LNCaP clone FGC (cell line): ENCODE measurements at places on chromosomes 13 and 19.

- no peak for DNase-seq
Measured at GRCh38 chr19:3531716-3532115, 7.3 kb upstream of the TEKTIP1 start.

DNA sequence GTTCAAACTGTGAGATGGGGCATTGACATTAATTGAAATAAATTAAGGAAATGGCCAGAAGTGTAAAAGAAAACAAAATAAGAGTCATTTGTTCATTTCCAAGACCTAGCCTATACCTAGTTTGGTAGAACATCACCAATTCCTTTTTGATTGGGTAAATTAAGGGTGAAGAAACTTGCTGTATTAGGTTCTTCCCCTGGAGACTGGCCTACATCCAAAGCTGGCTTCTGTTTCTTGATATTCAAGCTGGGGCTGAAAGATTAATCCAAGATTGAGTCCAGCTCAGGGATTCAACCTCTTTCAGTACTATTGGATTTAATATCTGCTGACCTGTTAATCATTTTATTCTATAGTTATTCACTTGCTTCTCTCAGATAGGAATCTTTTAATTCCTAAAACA, 183.2 kb downstream of the GPC6 start:
- no peak for DNase-seq

DNA sequence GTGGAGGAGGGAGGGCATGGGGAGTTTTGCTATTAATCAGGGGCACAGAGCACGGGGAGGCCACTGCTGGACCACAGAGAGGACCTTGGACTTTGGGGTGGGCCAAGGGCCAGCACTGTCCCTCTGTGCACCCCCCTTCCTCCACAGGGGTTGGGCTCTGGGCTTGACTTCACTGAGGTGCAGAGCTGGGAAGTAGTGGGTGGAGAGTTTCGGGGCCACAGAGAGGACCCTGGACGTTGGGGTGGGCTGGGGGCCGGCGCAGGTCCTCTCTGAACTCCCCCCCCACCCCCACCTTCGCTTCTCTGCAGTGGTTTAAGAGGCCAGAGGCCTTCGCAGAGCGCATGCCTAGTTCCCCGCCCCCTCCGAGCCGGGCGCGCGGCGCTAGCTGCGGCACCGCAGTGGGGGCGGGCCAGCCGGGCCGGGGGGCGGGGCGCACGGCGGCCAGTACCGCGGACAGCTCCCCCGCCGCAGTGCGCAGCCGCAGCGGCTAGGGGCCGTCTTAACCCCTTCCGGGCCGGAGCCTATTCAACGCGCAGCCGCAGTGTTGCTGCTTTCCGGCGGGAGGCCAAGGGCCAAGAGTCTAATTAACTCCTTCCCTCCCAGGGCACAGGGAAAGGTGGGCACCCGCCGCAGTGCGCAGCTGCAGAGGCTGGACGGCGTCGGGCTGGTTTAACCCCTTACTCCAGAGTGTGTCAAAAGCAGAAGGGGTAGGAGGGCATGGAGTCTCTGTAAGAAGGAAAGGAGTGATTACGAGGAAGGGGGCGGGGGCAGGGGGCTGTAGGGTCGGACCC, 3.7 kb downstream of the KCNC3 start:
- no peak for DNase-seq

- DNase-seq, result no peak
Measured at GRCh38 chr13:89514534-89515312, 1832.8 kb upstream of the MIR17HG start.

DNA sequence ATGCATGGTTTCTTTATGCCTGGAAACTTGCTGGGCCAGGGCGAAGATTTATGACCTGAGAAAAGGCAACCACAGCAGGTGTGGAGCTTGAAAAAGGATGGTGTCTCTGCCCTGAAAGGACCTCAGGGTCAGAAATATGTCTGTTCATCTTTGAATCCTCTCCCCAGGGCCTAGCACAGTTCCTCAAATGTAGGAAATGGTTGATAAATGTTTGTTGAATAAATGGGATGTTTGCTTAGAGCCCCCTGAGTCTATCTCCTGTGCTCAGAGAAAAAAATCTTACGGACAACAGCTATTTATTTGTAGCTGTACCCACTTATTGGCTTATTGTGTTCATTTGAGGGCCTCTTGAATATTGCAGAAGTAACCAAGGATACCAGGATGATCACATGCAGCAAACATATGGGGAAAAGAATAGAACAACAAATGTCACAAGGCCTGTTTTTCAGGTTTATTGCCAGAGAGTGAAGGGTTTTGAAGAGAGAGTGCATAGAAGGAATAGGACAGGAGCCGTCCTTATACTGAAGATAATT, 114.5 kb downstream of the KLF5 start:
- no peak for DNase-seq

GRCh38 chr19:35328851-35329285, at the start of gene CD22:
CD22 (plus strand) TSS chr19:35329187; CDS start chr19:35332041, 2,854 bp downstream.
- DNase-seq, result no peak

- no peak for DNase-seq
Measured at GRCh38 chr13:79660361-79660760, 179.4 kb downstream of the NDFIP2 start.

- no peak for DNase-seq
Measured at GRCh38 chr19:6476155-6476895, 5.3 kb downstream of the DENND1C start.

DNA sequence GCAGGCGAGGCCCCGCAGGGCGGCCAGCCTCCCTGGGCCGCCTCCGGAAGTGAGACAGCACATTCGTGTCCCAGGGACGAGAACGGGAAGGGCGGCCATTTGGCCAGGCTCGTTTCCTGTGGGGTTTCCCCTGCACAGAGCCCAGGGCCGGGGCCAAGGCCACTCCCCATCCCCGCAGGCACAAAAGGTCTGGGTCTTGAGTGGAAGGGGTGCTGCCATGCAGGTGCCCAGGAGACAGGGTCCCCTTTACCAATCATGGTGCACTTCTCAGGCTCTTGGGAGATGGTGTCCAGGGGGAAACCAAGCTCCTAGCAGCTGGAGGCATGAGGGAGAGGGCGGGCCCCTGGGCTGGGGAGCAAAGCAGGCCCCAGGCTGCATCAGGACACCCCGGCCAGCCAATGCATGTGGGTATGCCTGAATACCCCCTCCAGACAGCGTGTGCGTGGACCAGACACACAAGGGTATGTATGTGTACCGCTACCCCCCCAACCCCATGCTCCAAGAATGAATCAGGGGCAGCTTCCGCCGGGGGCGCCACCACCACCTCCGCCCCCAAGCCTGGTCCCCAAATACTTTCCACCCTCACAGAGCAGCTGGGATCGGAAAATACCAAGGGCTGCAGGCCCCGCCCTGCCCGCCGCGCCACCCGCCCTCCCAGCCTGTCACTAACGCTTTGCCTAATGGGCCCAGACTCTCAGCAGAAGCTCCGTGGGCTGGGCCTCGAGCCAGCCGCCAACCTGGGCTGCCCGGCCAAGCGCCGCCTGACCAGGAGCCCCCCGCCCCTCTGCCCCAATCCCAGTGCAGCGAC, 37.6 kb upstream of the NANOS3 start:
- DNase-seq, result no peak
